ENCODE measurements at places on chromosomes 7 and 10. TPM values are rescaled to one million over a fixed set of nuclear protein-coding genes. Genes with fewer than 3 reads are reported as not detected.
A peak's percentile ranks its signal among the peaks of the same experiment; 100 is the strongest.

- H3K36me3 ChIP-seq: no peaks in the 10 kb centered on the region
- peaks cover 14% of the 10 kb centered on the region for H3K4me1 ChIP-seq
- H3K27ac ChIP-seq: peak overlapping the region; percentile 59
- no peaks in the 10 kb centered on the region for H3K27me3 ChIP-seq
Measured at GRCh38 chr7:152462995-152463708, 27.3 kb upstream of the KMT2C start.

- H3K4me3 ChIP-seq: no peak overlapping the region
- DNase-seq: peak; percentile 10
- H3K27ac ChIP-seq: no peak overlapping the region
- H3K27me3 ChIP-seq: no peaks in the 10 kb centered on the region
- peaks cover 9% of the 10 kb centered on the region for H3K4me1 ChIP-seq
- no peaks in the 10 kb centered on the region for H3K36me3 ChIP-seq
Measured at GRCh38 chr10:74822521-74823089, 3.8 kb upstream of the KAT6B start.

DNA sequence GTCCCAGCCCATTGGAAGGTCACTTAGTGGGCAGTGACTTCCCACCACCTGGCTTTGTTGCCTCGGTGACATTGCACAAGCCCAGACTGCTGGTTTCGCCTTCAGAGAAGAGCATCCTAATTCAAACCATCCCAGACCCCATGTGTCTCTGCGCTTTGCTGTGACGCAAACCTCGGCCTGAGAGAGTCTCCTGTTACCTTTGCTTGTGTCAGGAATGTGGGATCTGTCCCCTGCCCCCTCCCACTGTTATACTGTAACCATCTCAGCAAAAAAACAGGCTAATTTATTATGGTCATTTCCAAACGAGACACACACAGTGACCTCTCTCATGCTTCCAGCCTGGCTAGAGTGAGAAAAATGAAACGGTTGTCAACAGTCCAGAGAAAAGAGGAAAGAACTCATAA lies 25.0 kb upstream of the AQP1 start:
- no peak overlapping the region for H3K27ac ChIP-seq
- H3K27me3 ChIP-seq: peaks cover 38% of the 10 kb centered on the region
- no peak for DNase-seq
- H3K4me1 ChIP-seq: no peaks in the 10 kb centered on the region

DNA sequence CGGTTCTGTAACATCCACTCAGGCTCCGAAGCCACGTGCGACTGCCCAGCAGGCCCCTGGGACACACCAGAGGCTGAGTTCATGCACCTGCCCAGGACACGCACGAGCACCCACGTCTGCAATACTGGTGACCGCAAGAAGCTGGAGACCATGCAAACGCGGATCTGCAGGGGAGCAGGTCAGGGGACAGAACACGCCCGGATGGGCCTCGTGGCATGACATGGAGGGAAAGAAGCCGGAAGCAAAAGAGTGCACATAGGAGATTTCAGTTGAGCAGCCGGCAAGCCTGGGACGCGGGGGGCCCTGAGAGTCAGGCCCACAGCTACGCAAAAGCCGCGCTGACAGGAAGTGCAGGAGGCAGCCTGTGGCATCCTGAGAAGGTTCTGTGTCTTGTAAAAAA lies 73.7 kb downstream of the FOXL3 start:
- no peak overlapping the region for H3K27ac ChIP-seq
- H3K27me3 ChIP-seq: no peaks in the 10 kb centered on the region
- H3K36me3 ChIP-seq: no peaks in the 10 kb centered on the region
- H3K4me3 ChIP-seq: no peak overlapping the region
- H3K4me1 ChIP-seq: no peaks in the 10 kb centered on the region
- DNase-seq: no peak

DNA sequence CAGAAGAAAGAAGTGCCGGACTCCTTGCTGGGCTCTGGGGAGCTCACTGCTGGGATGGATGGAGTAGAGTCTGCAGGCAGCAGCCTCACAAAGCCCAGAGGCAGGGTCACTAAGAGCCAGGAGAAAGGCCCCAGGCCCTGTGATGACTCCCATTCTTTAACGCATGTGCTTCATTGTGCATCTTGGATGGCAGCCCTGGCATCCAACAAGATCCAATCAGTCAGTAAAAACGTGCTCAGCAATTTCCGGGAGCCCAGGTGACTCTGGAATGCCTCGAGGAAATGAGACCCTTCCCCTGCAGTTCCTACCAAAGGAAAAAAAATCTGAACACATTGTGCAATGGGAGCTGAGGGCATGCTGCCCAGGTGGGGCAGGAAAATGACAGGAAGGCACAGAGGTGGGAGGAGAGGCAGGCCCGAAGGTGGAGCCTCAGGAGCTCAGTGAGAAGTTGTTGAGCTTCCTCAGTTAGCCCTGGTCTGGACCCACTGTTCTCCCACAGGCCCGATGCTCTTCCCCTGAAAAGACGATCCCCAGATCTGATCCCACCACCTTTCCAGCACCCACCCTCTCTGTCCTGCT lies 60.7 kb upstream of the TMEM72 start:
- DNase-seq: no peak
- H3K36me3 ChIP-seq: no peaks in the 10 kb centered on the region
- H3K27me3 ChIP-seq: no peaks in the 10 kb centered on the region
- no peak overlapping the region for H3K4me3 ChIP-seq
- H3K27ac ChIP-seq: no peak overlapping the region

AGK gene
- 46.7 TPM for total RNA-seq
